ENCODE measurements at places on chromosomes 11 and 22.

- DNase-seq: no peak
Observed at GRCh38 chr22:42773167-42773566, 52.5 kb upstream of the A4GALT start.

DNA sequence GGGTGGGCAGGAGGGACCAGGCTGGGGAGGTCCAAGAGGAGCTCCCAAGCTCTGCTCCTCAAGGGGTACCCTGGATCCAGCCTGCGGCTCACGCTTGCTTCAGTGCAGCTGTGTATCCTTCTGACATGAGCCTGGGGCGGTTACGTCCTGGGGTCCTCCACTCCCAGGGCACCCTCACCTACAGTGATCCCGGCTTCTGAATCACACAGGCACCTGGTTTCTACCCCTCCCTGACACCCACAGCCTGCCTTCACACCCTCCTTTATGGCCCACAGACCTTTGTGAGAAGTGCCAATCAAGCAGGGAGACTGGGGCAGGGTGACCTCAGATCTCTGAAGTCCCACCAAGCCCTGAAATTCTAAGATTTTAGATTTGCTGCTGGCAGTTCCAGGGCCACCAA, 1.5 kb downstream of the MPST start:
- DNase-seq: no peak

- peak; percentile 3 for DNase-seq
Observed at GRCh38 chr11:79052544-79052943, 388.3 kb downstream of the TENM4 start.

DNA sequence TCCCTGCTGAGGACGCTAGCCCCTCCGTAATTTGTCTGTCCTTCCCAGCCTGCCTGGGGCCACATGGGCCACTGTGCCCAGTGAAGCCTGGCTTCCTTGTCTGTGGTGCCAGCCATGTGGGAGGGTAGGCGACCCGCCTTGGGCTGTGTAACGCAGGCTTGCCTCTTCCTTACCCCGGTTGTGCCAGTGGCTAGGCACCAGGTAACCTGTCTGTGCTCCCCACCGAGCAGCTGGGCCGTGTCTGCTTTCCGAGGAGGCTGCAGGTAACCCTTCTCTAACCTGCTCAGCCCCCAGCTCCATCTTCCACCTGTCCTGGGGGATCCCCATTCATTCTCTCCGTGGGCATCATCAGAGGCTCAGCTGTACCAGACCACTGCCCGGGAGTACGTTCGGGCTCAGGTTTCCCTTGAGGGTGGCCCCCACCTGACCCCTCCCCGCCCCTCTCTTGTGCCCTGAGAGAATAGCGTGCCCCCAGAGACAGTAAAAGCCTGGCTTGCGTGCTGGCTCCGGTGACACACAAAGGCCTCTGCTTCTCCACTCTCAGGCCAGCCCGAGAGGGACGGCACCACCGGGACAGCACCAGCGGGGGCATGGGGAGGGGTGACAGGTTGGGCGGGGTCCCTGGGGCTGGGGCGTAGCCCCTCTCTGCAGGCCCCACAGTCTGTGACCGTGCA, 79.1 kb downstream of the CDKN1C start:
- no peak for DNase-seq

GRCh38 chr11:74460065-74460464, 7.3 kb downstream of the KCNE3 start:
- DNase-seq: no peak

- DNase-seq: no peak
Observed at GRCh38 chr22:23169043-23169406, 11.3 kb upstream of the BCR start.

DNA sequence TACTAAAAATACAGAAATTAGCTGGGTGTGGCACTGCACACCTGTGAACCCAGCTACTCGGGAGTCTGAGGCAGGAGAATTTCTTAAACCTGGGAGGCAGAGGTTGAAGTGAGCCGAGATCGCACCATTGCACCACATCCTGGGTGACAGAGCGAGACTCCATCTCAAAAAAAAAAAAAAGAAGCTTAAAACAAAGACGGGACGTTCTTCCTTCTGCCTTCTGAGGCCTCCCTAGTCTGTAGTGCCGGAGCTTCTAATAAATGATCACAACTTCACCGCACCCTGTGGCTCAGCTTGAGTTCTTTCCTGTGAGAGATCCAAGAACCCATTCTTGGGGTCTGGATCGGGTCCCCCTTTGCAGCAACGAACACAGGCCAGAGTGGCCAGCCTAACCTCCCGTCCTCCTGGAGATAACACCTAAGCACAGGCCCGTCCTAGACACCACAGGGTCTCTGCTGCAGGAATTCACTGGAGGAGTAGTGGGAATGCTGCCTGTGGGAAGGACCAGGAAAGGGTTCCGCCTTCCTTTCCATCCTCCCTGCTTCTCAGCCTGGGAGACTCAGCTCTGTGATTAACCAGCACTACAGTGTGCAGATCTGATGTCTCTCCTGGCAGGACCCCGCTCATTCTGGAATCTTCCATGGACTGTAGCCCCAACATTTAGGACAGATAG, 2.2 kb upstream of the APOBEC3H start:
- DNase-seq: no peak

GRCh38 chr22:45064313-45065278, 54.8 kb upstream of the PHF21B start:
- no peak for DNase-seq

GRCh38 chr22:25704701-25705100, 37.3 kb upstream of the MYO18B start:
- no peak for DNase-seq

DNA sequence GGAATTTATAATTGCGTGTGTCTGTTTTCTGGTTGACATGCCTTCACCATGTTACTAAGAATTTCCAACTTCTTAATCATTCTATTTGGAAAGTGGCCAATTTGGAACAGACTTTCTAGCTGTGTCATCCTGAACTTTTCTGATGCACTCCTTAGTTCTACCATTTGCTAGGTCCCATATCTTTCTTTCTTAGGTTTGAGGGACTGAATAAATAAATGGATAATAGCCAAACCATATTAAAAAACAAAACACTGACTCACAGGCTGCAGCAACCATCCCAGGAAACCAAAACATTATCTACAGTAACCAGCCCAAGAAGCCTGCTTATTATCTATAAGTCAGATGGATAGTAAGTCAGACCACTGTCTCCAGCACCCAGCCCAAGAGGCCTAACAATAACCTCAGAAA, 57.5 kb upstream of the PLET1 start:
- DNase-seq: no peak

- DNase-seq: no peak
Observed at GRCh38 chr11:112539741-112540140, 279.1 kb upstream of the PLET1 start.

- no peak for DNase-seq
Observed at GRCh38 chr11:87198266-87198881, 160.6 kb downstream of the TMEM135 start.

DNA sequence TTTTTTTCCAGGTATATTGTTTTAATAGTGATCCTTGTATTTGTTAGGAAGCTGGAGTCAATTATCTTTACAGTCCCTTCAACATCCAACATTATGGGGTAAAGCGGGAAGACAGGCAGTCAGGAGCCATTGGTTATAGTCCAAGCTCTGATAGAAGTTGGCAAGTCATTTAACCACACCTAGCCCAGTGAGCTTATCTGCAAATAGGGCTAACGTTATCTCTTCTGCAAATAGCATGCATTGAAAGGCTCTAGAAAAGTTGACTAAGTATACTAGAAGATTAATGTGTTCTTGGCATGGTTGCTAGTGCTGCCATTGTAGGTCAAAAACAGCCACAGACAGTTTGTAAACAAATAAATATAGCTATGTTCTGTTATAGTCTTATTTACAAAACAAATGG, 520.7 kb downstream of the OPCML start:
- DNase-seq: no peak

DNA sequence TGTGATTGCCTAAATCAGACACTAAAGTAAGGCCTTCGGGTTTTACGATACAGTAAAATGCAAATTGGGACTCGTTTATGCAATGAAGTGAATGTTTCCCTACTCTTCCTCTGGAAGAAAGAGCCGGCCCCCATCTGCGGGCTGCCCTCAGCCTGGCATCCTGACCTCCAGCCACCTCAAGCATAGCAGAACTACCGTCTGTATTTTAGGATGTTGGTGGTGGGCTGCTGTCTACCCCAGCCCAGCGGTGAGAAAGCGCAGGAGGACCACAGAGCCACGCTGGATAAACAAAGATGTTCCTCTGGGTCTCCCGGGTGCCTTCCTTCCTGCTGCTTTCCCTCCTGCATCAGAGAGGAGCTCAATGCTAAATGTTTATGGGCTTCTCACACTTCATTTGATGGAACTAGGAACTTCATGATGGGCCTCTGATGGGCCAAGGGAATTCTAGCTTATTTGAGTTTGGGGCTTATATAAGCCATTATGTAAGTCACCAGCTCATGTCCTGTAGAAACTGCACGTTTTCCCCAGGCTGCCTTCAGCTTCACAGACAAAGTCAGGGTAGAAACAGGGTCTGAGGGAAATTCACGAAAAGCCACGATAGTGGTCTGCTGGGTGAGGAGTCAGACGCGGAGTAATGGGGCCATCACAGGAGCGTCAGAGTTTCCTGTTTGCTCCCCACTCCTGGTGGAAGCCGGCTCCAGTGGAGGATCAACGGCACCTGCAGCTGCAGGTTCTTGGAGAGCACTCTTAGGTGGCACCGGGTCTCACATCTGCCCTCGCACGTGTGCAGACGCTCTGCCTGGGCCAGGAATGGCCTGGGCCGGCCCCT, 287.4 kb downstream of the BRD1 start:
- DNase-seq: no peak

DNA sequence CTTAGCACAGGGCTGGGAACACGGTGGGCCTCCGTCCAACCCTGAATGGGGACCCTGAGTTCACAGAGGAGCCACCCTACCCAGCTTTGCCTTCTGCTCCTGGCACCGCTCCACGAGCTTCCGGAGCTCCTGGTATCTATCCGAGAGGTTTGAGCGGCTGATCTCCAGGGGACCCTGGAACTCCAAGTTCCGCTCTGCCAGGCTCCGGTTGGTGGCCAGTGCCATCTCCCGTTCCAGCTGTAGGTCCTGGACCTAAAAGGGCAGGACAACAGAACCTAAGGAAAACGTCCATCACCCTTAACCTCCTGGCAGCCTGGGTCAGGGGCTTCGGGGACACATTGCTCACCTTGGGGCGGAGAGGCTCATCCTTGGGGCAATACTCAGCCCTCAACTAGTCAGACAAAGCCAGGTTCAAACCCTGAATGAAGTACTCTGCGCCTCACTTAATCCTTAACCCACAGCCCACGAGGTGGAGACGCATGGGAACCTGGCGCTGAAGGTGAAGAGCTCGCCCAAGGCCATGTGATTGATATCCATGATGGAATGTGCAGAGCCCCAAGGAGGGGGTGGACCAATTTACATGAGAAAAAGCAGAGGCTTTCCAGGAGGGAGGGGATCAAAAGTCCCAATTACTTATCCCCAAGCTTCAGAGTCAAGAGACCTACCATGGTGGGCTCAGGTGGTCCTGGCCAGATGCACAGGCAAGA, 27.1 kb downstream of the VPS37C start:
- DNase-seq: no peak

GRCh38 chr22:42863349-42863961, 6.4 kb upstream of the ARFGAP3 start:
- peak; percentile 75 for DNase-seq

GRCh38 chr22:41813726-41814410, 13.4 kb downstream of the CCDC134 start:
- no peak for DNase-seq

GRCh38 chr11:2234963-2235362, 35.4 kb downstream of the ASCL2 start:
- DNase-seq: no peak

DNA sequence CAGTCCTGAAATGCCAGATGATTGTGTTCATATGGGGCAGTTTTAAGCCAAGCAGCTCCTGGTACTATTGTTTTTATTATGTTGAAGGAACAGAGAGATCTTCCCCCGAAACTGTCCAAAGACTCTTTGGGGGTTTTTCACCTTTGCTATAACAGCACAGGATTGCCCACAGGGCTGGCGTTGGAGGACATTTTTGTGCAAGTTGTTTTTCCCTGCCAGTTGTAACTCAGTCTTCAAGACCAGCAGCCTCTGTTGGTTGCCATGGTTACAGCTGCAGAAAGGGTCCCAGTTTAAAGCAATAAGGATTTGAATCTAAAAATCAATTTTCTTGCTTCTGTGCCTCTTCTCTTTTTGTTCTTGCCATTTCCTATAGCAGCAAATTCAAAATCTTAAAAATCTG, 45.4 kb upstream of the YWHAH start:
- no peak for DNase-seq

GRCh38 chr22:27594474-27595134, 207.0 kb downstream of the MN1 start:
- DNase-seq: no peak

DNA sequence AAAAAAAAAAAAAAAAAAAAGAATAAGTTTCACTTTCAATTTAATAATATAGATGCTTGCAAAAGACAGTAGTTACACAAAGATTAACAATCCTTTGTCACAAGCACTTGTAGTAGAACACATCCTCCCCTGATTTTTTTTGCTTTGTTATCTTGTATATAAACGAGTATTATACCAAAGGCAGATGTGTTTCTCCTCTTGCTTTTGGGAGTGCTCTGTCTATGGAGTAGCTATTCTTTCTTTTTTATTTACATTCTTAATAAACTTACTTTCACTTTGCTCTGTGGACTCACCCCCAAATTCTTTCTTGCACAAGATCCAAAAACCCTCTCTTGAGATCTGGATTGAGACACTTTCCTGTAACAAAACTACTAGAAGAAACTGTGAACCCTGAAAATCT, 3.4 kb upstream of the MRPL16 start:
- no peak for DNase-seq

DNA sequence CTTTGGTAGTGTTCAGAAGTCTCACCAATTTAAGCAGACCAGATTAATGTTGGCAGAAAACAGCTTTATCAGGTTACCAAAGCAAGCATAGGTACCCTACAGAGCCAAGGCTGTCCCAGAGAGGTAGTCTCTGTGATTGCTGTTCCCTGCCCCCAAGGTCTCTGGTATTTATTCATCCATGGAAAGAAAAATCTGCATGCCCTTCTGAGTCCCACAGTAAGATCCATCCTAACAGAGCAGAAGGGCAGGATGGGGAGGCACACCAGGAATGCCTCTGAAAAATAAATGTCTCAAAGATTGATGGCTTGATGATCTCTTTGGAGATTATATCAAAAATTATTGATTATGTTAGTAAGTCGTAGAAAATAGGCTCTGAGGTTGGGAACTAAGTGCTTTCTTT, 122.8 kb downstream of the FAT3 start:
- no peak for DNase-seq

Data from inflammatory macrophage (primary cell).